ENCODE measurements at places on chromosomes 13 and 19.

DNA sequence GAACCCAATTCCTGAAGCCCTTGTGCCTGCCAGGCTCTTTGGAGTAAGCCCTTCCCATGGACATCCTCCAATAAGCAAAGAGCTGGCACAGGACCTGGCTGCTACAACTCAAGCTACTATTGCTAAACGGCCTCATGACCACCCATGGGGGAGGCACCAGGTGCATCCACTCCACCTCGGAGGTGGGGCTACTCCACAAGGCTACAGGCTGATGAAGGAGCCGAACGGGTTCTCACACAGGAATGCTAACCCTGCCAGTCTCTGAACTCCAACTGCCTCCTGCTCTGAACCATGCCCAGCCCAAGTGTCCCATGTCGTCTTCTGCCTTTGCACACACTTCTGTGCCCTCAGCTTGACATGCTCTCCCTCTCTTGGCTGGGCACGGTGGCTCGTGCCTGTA lies 10.0 kb downstream of the SYMPK start:
- DNase-seq: no peak

DNA sequence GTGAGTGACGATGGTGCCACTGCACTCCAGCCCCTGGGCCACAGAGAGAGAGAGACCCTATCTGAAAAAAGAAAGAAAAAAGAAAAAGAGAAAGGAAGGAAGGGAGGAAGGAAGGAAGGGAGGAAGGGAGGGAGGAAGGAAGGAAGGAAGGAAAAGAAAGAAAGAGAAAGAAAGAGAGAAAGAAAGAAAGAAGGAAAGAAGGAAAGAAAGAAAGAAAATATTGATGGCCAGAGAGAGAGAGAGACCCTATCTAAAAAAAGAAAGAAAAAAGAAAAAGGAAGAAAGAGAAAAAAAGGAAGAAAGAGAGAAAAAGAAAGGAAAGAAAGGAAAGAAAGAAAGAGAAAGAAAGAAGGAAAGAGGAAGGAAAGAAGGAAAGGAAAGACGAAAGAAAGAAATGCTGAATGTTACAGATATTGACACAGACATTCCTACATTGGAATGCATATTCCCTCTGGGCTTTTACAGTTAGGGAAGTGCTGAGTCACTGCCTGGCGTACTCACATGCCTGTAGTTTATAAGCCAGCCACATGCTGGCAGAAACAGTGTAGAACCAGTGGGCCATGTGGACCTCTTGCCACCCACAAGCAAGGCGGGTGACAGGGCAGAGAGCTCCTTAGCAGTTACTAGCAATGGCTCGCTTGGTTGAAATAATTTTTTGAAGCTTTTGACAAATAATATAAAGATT lies 34.6 kb upstream of the SLC46A3 start:
- no peak for DNase-seq

GRCh38 chr13:32173881-32174280 lies 141.3 kb downstream of the ZAR1L start:
- no peak for DNase-seq

DNA sequence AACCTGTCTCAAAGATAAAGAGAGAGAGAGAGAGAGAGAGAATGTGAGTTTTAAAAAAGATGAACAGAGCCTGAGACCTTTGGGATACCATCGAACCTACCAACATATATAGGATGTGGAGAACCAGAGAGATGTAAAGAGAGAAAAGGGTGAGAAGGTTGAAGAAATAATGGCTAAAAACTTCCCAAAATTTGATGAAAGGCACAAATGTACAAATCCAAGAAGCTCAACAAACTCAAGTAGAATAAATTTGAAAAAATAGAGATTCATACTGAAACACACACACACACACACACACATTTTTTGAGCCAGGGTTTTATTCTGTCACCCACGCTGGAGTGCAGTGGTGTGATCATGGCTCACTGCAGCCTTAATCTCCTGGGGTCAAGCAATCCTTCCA lies 16.3 kb downstream of the ZNF558 start:
- no peak for DNase-seq

DNA sequence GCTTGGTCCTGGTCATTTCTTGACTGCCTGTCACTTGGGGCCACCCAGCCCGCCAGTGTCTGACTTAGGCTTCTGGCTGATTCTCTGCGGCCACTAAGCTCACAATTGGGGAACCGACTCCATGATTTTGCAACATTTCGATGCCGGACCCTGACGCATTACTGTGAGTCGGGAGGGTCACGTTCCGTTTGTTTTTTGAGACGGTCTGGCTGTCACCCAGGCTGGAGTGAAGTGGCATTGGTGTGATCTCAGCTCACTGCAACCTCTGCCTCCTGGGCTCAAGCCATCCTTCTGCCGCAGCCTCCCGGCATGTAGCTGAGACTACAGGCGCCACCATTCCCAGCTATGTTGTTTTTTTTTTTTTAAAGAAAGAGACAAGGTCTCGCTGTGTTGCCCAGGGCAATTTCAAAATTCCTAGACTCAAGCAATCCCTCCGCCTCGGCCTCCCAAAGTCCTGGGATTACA lies 3.2 kb upstream of the ADAT3 start:
- no peak for DNase-seq

DNA sequence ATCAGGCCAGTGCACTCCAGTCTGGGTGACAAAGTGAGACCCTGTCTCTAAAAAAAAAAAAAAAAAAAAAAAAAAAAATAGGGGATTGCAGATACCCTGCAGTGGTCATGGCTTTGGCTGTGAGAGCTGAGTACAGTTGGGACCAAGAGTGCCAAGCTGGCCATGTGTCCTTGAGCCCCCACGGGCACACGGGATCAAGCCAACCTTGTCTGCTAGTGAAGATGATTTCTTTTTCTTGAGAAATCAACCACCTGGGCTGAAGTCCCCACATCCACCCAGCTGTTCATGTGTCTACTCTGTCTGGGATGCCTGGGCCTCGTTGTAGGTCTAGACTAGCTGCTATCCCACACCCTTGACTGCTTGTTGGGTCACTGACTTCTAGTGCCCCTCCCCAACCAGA lies 34.0 kb downstream of the CERS4 start:
- no peak for DNase-seq

DNA sequence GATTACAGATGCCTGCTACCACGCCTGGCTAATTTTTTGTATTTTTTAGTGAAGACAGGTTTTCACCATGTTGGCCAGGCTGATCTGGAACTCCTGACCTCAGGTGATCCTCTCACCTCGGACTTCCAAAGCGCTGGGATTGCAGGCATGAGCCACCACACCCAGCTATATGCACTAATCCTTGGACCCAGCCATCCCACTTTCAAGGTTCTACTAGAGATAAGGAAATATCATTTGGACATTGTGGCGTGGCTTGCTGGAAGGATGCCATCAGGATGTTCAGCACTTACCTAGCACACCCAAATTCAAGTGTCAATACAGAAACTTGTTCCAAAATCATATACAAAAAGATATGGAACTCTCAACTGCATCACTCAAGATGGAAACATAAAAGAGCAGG lies 136.4 kb downstream of the ABCC4 start:
- DNase-seq: no peak

- no peak for DNase-seq
Measured at GRCh38 chr19:40550951-40551350, 25.7 kb upstream of the SHKBP1 start.

DNA sequence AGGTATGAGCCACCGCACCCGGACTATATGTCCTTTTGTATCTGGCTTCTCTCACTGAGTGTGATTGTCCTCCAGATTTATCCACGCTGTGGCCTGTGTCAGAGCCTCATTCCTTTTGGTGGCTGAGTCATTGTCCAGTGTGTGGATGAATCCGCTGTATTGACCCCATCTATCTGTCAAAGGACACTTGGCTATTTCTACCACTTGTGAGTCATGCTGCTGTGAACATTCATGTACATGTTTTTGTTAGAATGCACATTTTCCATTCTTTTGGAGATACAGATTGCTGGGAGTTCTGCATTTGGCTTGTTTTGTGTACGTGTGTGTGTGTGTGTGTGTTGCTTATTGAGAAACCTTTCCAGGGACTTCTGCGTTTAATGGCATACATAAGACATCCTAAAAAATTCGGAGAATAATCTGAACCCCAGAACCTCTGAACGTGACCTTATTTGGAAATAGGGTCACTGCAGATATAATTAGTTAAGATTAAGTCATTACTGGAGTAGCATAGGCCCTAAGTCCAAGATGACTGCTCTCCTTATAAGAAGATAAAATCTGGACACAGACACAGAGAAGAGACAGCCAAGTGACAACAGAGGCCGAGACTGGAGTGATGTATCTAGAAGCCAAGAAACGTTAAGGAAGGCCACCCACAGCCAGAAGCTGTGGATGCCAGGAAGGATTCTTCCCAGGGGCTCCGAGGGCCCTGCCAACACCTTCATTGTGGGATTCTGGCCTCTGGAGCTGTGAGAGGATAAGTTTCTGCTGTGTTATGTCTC lies 4.9 kb upstream of the GIPC3 start:
- no peak for DNase-seq

DNA sequence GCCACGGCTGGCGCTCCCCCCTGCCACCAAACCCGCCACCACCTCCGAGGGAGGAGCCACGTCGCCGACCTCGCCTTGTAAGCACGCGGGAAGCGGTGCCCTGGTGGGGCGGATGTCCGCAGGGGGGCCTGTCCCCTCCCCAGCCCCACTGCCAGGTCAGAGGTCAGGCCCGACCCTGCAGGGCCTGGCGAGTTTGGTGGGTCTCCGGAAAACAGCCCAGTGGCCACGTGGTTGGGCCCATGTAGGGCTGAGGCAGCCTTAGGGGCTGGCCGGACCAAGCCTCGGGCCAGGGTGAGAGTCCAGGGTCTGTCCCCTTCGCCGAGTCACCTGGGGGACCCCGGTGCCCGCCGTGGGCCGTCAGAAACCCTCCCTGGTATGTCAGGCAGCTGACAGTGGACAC lies 26.5 kb downstream of the SMIM24 start:
- DNase-seq: no peak

DNA sequence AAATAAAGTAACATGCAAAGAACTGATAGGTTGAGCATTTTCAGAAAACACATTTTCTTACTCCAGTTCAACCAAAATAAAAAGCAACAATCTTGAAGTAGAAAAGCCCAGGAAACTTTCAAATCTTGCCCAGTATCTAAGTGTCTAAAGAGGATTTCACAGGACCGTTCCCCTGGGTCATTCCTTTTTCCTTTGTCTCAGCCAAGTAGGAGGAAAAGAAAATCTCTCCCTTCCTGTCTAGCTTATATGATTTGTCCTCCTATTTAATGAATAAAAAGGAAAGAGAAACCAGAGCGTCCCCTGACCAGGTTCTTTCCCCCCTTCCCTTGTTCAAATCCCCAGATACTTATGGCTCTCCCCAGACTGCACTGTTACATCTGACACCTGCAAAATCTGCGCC lies 248.0 kb downstream of the KCTD12 start:
- DNase-seq: no peak

GRCh38 chr19:17339088-17339741 lies 1.9 kb downstream of the GTPBP3 start:
- no peak for DNase-seq

DNA sequence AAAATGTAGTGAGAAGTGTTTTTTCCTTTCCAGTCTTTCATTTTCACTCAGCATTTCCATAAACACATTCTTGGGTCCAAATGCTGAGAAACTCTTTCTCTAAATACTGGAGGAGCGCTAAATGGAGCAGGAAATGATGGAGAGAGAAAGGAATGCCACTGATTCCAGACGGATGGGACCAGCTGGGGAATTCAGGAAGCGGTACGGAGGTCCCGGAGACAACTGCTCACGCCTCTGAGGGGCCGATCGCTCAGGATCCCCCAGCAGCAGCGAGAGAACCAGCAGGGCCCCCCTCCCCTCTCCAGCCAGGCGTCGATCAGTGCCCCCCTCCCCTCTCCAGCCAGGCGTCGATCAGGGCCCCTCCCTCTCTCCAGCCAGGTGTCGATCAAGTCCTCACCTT lies 13.2 kb downstream of the RASA3 start:
- DNase-seq: no peak

GRCh38 chr19:7153022-7153421 lies 83.5 kb downstream of the ZNF557 start:
- DNase-seq: no peak

GRCh38 chr13:75180805-75181455 lies 301.0 kb downstream of the TBC1D4 start:
- DNase-seq: no peak

GRCh38 chr13:23510544-23510916 lies 59.7 kb upstream of the TNFRSF19 start:
- no peak for DNase-seq

DNA sequence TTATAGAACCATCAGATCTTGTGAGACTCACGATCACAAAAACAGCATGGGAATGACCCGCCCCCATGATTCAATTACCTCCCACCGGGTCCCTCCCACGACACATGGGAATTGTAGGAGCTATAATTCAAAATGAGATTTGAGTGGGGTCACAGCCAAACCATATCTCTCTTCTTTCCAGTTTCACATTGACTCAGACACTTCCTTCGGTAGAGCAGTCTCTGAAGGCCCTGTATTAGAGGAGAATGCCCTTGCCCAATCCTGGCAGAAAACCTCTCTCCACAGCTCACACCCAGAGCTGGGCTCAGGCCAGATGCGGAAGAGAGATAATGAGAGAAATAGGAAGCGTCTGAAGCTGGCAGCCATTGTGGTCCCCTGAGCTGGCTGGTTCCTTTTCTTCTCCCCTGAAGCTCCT lies 72.4 kb upstream of the CLDN10 start:
- no peak for DNase-seq

- peak; percentile 33 for DNase-seq
Measured at GRCh38 chr13:105139380-105140285, 1395.8 kb downstream of the EFNB2 start.

GRCh38 chr19:45446295-45446694 lies 21.5 kb upstream of the FOSB start:
- DNase-seq: no peak

DNA sequence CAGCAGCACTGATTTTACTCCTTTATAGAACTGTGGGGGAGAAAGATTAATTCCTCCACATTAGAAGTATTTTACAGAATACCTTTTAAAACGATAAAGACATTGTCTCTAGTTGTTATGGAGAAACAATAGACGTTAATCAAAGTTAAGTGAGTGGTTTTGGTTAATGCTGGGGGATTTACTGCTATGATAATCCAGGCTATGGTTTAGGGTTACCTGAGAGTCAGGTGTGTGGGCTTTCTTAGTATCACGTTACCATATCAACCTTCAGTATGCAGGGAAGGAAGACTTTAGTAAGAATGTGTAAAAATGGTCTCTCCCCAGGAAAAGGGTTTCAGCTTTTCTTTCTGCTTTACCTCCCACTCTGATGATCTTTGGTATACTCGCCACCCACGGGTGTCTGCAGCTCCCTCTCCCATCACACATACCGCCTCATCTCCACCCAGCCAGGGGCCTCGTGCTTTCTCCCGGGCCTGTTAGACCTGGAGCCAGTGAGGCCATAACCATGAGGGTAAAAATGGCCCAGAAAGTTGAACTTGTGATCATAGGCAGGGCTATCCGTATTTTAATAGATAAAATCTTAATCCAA lies 45.6 kb upstream of the WDFY2 start:
- DNase-seq: no peak

- no peak for DNase-seq
Measured at GRCh38 chr13:51152701-51153100, 41.6 kb upstream of the C13orf42 start.

All from activated naive CD4-positive, alpha-beta T cell (primary cell).